ENCODE measurements at places on chromosomes 3 and 15. TPM values are rescaled to one million over a fixed set of nuclear protein-coding genes. Genes with fewer than 3 reads are reported as not detected.

The PRR20G gene
- total RNA-seq, result not detected

The IGDCC3 gene
- total RNA-seq, result not detected

The ITGA11 gene
- 2.9 TPM for total RNA-seq

The HCN4 gene
- total RNA-seq, result 0.21 TPM

The WWTR1 gene
- 135 TPM for total RNA-seq

The MUSTN1 gene
- total RNA-seq, result not detected

The LTK gene
- 0.06 TPM for total RNA-seq

The CHMP2B gene
- total RNA-seq, result 95.4 TPM

The CYP8B1 gene
- total RNA-seq, result not detected

The ABHD10 gene
- total RNA-seq, result 22.2 TPM

The HRG gene
- total RNA-seq, result not detected

The PRTG gene
- total RNA-seq, result 12.5 TPM

The CLEC3B gene
- total RNA-seq, result not detected

The CELSR3 gene
- 4.4 TPM for total RNA-seq

The CHDH gene
- 2.6 TPM for total RNA-seq

The SMCO1 gene
- not detected for total RNA-seq

The IFT57 gene
- total RNA-seq, result 43.6 TPM

The CTXN2 gene
- total RNA-seq, result 0.02 TPM

The RETNLB gene
- total RNA-seq, result not detected

The STRA6 gene
- 62.5 TPM for total RNA-seq

The DNASE1L3 gene
- 0.11 TPM for total RNA-seq

The ANKRD63 gene
- total RNA-seq, result 0.20 TPM

The SLC22A13 gene
- not detected for total RNA-seq

The COLQ gene
- total RNA-seq, result 0.44 TPM

Data from A549 treated with DMSO at 1 μM for 4 hours (cell line).